ENCODE measurements at places on chromosomes 12 and 14.

DNA sequence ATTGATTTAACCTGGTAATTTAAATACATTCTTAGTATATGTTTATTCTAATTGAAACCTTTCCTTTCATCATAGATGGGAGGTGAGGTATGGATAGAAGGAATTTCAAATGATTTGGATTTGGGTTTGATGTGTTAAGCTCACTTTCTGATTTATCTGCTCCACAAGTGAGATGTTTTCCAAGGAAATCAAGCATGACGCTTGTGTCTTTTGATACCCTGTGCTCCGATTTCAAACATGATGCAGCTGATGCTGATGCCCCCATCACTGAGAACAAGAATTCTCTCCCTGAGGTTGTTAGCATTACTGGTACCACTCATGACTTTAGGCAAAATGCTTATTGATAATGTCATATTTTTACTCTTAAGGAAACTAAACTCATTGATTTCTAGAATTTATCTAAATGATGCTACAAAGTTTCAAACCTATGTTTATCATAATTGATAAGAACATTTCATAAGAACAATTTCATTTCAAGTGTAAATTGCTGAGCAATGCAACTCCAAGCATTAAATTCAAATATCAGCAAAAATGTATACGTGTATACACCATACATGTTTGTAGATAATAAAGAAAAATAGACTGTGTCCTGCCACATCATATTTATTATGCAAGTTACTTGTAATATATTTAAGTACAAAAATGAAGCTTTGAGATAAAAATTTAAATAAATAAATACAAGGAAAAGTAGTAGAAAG, 75.5 kb upstream of the LRIG3 start:
- DNase-seq, result no peak
- no peak overlapping the region for H3K4me3 ChIP-seq
- H3K4me1 ChIP-seq, result no peaks in the 10 kb centered on the region
- H3K27me3 ChIP-seq, result no peaks in the 10 kb centered on the region

- H3K27me3 ChIP-seq, result no peaks in the 10 kb centered on the region
- H3K4me3 ChIP-seq, result no peak overlapping the region
- no peaks in the 10 kb centered on the region for H3K36me3 ChIP-seq
- peaks cover 12% of the 10 kb centered on the region for H3K4me1 ChIP-seq
Measured at GRCh38 chr12:80189241-80189640, 89.9 kb downstream of the OTOGL start.

GRCh38 chr12:102234599-102234998, 37.0 kb upstream of the PMCH start:
- DNase-seq, result no peak
- peaks cover 10% of the 10 kb centered on the region for H3K27me3 ChIP-seq
- H3K4me1 ChIP-seq, result no peaks in the 10 kb centered on the region
- H3K36me3 ChIP-seq, result no peaks in the 10 kb centered on the region
- no peak overlapping the region for H3K4me3 ChIP-seq

- H3K27ac ChIP-seq, result no peak overlapping the region
- no peaks in the 10 kb centered on the region for H3K36me3 ChIP-seq
- no peak overlapping the region for H3K4me3 ChIP-seq
- H3K4me1 ChIP-seq, result no peaks in the 10 kb centered on the region
- H3K27me3 ChIP-seq, result no peaks in the 10 kb centered on the region
Measured at GRCh38 chr12:28708918-28709371, 440.1 kb upstream of the FAR2 start.

DNA sequence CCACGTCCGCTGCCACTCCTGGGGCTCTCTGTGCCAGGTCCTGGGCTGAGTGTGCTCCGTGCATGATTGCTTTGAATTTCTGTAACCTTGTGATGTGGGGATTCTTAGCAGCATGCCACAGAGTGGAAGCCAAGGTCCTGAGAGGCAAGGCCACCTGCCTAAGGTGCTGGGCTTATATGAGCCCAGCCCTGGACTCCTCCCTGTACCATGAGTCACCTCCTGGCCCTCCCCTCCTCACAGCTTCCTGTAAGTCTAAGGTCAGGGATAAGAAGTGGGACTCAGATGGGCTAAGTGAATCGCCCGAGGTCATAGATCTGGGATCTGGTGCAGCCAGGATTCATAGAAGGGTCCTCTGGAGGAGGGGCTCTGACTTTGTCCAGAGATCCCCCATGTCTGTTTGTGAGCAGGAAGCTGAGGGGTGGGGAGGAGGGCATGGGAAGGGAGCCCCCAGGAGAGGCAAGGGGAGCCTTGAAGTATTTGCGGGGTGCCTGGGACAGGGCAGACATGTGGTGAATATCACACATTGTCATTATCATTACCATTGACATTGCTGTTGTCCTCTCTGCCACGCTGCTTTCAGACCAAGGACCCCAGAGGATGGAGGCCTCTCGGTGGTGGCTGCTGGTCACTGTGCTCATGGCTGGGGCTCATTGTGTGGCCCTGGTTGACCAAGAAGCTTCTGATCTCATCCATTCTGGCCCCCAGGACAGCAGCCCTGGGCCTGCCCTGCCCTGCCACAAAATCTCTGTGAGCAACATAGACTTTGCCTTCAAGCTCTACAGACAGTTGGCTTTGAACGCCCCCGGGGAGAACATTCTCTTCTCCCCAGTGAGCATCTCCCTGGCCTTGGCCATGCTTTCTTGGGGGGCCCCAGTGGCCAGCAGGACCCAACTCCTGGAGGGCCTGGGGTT, 28.8 kb downstream of the SERPINA3 start:
- no peak overlapping the region for H3K4me3 ChIP-seq
- no peaks in the 10 kb centered on the region for H3K4me1 ChIP-seq
- no peaks in the 10 kb centered on the region for H3K36me3 ChIP-seq

GRCh38 chr12:124565656-124566160, 1.7 kb downstream of the NCOR2 start:
- DNase-seq, result no peak
- H3K36me3 ChIP-seq, result no peaks in the 10 kb centered on the region
- peaks cover 22% of the 10 kb centered on the region for H3K4me1 ChIP-seq
- no peaks in the 10 kb centered on the region for H3K27me3 ChIP-seq

GRCh38 chr14:76958020-76958979, 70.2 kb downstream of the IRF2BPL start:
- no peak for DNase-seq
- no peaks in the 10 kb centered on the region for H3K27me3 ChIP-seq
- H3K36me3 ChIP-seq, result peaks cover 4% of the 10 kb centered on the region
- peak overlapping the region; percentile 97 for H3K27ac ChIP-seq
- H3K4me1 ChIP-seq, result peaks cover 89% of the 10 kb centered on the region
- H3K4me3 ChIP-seq, result peak overlapping the region; percentile 69

DNA sequence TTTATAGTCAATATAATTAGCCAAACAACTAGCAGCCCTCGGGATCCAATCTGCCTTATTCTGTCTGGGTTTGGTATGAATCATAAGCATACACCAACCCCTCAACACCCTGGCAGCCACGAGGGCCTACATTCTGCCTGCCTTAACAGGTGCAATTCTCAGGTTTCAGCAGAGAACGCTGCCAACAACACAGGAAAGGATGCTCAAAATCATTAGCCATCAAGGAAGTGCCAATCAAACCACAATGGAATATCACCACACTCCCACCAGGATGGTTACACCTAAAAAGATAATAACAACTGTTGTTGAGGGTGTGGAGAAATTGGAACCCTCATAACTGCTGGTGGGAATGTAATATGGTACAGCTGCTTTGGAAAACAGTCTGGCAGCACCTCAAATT, 122.8 kb downstream of the TTC7B start:
- H3K4me1 ChIP-seq, result peaks cover 3% of the 10 kb centered on the region
- no peak for DNase-seq
- H3K36me3 ChIP-seq, result no peaks in the 10 kb centered on the region
- H3K27ac ChIP-seq, result no peak overlapping the region

DNA sequence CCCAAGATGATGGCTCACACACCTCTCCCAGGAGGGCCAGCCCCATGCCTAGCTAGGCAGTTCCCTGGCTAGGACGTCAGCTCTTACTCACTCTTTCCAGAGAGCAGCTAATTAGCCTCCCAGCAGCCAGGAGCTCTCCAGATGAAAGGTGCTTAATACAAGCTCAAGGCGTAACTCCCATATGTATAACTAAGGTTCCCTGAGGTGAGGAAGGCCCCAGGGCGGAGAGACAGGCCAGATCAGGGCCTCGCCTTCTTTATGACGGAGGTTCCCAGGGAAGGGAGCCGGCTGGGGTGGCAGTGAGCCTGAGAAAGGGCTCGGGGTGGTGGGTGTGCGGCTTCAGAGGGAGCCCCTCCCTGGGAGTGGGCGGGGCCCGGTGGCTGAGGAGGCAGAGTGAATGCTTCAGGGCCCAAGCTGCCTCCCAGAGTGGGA, 26.4 kb upstream of the ZFP36L1 start:
- H3K4me1 ChIP-seq, result peaks cover 58% of the 10 kb centered on the region
- H3K36me3 ChIP-seq, result no peaks in the 10 kb centered on the region
- no peak for DNase-seq
- H3K27me3 ChIP-seq, result no peaks in the 10 kb centered on the region
- peak overlapping the region; percentile 42 for H3K27ac ChIP-seq
